Liver (tissue), 10 donors: ENCODE measurements at places on chromosomes 13 and 19.

GRCh38 chr13:110506396-110506795 lies 55.1 kb downstream of the RAB20 start:
- DNase-seq = no peak

DNA sequence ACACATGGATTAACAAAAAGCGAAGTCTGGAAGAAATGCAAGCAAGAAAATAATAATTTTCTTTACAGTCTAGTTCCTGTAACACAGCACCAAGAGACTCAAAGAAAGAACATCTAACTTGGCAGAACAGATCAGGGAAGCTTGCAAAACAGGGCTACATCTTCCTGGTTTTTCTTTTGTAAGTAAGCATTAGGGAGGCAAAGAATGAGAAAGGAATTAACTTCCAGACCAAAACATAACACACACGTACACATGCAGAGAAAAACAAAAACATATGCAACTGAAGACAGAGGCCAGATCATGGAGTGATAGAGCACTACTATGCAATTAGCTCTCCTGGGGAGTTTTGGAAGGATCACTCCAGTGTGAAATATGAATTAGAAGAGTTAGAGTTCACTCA lies 120.5 kb downstream of the DIAPH3 start:
- DNase-seq = no peak

- DNase-seq = no peak
Observed at GRCh38 chr13:23790577-23791170, 98.5 kb downstream of the MIPEP start.

DNA sequence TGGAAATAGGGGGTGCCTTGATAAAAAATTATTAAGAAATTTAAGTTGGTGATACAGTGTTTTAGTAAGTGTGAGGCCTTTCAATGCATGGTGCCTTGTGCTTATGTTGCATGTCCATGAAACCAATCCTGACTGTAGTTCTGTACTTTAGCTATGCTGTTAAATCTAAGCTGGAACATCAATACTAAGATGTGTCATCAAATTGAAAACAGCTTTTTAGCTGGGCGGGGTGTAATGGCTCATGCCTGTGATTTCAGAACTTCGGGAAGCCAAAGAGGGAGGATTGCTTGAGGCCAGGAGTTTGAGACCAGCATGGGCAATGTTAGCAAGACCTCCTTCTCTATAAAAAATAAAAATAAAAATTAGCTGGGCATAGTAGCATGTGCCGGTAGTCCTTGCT lies 930.3 kb upstream of the PCDH9 start:
- no peak for DNase-seq
